ENCODE measurements at places on chromosomes 2 and 18. TPM values are rescaled to one million over a fixed set of nuclear protein-coding genes. Genes with fewer than 3 reads are reported as not detected.

- no peak for DNase-seq
Measured at GRCh38 chr2:105338020-105338385, 663 bp downstream of the C2orf49 start.

GRCh38 chr2:101305492-101306078 lies 2.9 kb downstream of the RNF149 start:
- no peak for DNase-seq

DNA sequence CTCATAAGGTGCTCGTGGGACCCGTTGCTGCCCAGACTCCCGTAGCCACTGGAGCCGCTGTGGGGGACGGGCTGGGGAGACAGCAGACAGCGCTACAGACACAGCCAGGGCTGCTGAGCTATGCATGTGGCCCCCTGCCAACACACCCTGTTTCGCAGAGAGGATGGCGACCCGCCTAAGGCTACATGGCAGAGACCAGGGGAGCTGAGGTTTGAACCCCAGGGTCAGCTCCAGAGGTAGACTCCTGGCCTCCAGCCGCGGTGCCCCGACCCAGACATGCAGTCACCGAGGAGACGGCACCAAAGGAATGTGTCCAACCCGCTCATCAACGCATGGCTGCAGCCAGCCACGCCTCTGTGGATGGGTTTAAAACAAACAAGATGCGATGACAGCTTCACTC lies 21.0 kb upstream of the HES6 start:
- no peak for DNase-seq

Gene UBE2F
- total RNA-seq: 16.5 TPM

DNA sequence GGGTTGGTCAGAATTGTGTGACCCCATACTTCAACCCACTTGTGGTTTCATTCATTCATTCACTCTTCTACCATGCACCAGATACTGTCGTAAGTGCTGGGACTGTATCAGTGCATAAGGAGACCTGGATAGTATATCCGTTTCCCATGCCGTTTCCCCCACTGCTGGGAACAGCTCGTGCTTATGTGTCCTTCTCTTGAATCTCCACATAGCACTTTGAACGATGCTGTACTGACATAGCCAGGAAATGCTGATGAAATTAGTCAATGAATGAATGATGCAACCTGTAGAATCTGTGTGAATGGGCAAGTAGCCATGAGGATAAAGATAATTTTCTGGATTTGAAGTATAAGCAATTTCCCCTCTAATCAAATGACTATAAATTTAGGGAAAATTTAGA lies 276.1 kb downstream of the BCL2 start:
- no peak for DNase-seq

Gene COL4A3
- 0.47 TPM for total RNA-seq

Gene MOGAT1
- not detected for total RNA-seq

DNA sequence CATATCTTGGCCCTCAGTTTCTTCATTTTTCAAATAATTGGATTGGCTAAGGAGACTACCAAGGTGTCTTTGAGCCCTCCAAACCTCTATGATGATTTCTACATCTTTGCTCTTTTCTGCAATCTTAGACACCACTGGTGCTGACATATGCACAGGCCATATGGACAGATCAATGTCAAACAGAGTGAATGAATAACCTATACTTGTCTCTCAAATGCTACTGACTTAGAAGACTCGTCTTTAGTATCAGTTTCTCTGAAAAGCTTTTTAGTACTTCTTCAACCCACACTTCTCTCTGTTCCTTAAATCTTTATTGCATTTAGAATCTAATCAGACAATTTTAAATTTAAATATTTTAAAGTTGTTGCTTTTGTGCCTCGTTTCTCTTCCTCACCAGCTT lies 258.2 kb downstream of the LTBP1 start:
- no peak for DNase-seq

Gene C1QL2
- not detected for total RNA-seq

DNA sequence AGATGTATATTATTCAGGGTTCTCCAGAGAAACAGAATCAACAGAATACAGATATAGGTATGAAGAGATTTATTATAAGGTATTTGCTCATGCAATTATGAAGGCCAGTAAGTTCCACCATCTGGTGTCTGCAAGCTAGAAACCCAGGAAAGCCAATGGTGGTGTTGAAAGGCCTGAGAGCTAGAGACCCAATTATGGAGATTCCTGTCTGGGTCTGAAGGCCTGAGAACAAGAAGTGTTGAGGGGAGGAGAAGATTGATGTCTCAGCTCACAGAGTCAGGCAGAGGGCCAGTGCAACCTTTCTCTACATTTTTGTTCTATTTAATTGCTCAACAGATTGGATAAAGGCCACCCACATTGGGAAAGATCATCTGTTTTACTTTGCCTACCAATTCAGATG lies 524.2 kb upstream of the CRIM1 start:
- DNase-seq: no peak

GRCh38 chr18:38933322-38933721 lies 1367.7 kb upstream of the CELF4 start:
- DNase-seq: no peak

GRCh38 chr2:70553334-70553583 lies 367 bp downstream of the TGFA start:
- DNase-seq: no peak

DNA sequence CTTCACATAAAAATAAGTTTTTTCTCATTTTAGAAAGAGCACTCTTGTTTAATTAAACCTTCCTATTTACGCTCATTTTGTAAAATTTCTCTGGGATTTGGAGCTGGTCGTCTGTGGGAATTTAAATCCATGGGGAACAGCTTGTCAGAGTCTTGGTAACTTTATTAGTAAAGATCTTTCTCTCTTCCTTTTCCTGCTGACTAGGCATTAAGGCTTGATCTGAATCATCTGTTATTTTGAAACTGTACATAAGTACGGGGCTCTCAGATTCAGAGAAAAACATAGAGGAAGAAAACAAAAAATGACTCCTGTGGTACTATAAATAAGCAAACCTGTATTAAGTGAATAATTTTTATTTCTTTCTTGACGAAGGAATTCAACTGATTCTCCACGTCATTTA lies 150.2 kb downstream of the ST6GAL2 start:
- DNase-seq: no peak

Gene PLCL1
- total RNA-seq: 8.3 TPM

Gene LPIN1
- total RNA-seq: 126 TPM

Gene VWA3B
- not detected for total RNA-seq

- peak; percentile 21 for DNase-seq
Measured at GRCh38 chr18:35407871-35408481, 30.8 kb upstream of the ZNF396 start.

DNA sequence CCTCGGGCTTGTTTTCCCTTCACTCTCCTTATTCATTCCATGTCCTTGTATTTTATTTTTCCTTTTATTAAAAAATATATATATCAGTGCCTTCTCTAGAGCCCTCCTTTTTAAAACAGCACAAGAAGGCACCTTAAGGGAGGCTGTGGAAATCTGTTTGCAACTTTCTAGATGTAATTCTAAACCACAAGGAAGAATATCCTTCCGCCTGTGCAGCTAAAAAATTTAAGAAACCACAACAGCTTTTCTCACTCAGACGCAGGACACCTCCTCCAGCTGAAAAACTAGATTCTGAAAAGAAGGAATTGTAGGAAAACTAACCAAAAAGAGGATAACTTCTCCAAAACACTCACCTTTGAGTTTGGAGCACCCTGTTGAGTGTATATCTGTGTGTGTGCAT lies 142.2 kb downstream of the BCL11A start:
- no peak for DNase-seq

Gene ONECUT2
- total RNA-seq: not detected

- no peak for DNase-seq
Measured at GRCh38 chr2:63436488-63436887, 151.8 kb downstream of the WDPCP start.

DNA sequence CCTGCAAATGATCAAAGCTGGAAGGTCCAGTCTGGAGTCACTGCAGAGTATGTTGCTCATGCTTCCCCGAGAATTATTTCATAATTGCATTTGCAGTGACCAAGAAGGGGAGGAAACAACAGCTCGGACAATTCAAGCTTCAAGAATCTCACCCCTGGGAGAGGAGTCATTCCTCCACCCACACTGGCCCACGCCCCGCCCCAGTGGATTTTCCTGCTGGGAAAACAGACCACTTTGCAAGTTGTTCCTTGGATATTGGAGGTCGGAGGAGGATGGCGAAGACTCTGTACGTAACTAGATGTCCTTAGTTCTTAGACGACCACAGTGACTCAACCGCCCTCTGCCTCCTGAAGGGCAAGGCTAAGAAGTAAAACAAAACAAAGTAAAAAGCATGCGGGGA lies 159.4 kb downstream of the TPO start:
- no peak for DNase-seq

DNA sequence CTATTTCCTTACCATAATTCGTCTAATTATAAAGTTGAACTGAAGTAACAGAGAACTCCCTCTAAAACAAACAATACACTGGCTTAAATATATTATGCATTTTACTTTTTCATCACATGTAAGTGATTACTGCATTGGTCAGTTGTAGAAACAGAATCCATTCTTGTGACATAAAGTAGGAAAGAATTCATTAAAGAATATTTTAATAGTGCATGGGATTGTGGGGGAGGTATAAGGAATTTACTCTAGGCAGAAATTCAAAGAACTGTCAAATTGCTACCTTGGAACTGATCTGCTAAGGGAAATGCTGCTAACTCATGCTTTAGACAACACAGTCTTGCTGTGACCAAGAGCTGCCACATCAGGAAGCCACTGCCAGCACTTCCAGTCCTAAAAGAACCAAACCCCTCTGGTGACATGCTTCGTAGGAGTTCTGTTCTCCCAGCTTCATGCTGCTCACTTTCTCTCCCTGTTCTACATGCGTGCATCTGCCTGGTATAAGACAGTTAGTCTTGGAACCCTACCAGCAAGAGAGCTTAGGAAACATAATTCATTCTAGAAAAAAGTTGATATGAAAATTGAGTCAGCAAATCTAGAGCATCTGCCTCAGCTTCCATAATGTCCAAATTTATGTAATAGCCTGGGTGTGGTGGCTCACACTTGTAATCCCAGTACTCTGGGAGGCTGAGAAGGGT lies 1137.6 kb upstream of the NXPH2 start:
- no peak for DNase-seq
